ENCODE measurements at places on chromosomes 6 and 20.

DNA sequence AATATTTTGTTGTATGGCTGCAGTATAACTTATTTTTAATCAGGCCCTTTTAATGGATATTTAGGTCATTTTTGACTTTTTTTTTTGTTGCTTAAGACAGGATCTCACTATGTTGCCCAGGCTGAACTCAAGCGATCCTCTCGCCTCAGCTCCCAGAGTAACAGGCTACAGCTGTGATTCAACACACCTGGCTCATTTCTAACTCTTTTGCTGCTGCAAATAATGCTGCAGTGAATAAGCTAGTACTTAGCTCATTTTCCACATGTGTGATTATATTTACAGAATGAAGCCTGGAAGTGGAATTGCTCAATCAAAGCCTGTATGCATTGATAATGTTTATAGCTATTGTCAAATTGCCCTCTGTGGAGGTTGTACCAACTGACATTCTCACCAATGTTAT lies 1.1 kb downstream of the GTSF1L start:
- no peak for DNase-seq

GRCh38 chr20:62605236-62605943 lies 36.9 kb upstream of the SLCO4A1 start:
- no peak for DNase-seq

DNA sequence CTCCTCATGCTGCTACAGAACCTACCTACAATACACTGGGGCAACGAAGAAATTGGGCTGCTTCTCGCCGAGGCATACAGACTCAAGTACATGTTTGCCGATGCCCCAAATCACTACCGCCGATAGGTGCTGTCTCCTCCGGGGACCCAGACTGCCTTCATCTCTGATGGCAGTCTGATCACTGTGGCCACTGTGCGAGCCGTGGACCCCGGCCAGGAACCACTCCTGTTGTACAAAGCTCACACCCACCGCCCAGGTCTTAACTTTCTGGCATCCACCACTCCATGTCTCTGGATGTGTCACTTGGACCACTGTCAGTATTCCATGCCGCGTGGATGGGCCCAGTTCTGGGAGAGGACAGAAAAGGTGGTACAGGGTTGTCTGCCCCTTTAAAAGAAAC lies 22.7 kb upstream of the RNF8 start:
- DNase-seq: no peak

DNA sequence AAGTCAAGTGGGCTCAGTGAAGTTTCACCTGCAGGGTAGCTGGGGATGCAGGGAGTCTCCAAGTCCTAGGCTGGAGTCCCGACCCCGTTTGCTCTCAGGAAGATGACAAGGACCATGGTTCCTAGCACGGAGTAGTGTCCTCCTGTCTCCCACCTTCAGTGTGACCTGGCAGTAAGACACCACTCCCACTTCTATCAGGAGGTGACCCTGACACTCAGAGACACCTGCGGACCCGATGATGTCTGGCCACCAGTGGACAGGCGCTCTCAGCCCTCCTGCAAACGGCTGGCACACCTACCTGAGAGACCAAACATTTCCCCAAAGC lies 1.1 kb downstream of the SOD2 start:
- no peak for DNase-seq

DNA sequence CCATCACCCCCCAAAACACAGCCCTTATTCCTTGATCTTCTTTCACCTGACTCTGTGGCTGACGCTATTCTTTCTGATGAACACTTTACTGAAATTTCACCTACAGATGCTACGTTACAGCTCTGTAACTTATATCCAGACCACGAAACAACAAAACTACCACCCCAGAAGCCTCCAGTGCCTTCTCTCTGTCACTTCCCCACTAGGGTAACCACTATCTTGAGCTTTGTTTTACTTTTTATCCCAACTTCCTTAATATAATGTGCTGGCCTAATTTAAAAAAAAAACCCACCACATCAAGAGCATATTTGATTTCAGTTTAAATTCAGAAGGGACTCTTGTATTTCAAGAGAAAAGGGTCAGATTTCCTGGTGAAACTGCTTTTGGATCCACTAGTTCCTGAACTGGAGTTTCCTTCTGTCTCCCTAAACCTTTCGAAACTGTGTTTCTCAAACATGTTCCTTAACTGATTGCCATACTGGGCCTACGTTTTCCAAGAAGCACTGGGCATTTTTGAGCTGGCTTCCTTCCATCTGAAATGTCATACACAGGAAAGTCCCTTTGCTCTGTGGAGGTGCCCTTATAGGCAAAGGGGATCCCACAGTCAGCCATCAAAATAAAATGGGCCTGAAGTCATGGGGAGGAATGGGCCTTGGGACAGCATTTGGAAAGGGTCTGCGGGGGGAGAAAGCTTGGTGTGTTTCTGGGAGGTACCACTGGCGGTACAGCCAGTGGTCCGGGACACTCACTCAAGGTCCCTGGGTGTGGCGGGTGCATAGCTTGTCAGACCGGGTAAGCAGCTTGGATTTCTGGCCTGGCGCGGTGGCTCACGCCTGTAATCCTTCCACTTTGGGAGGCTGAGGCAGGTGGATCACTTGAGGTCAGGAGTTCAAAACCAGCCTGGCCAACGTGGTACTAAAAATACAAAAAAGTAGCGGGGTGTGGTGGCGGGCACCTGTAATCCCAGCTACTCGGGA lies 25.8 kb upstream of the RTF2 start:
- DNase-seq: no peak

GRCh38 chr6:42929821-42930360 lies 611 bp downstream of the CNPY3 start:
- DNase-seq: peak; percentile 79

- no peak for DNase-seq
These were observed 12.7 kb upstream of the MLIP start for GRCh38 chr6:54098450-54099044.

DNA sequence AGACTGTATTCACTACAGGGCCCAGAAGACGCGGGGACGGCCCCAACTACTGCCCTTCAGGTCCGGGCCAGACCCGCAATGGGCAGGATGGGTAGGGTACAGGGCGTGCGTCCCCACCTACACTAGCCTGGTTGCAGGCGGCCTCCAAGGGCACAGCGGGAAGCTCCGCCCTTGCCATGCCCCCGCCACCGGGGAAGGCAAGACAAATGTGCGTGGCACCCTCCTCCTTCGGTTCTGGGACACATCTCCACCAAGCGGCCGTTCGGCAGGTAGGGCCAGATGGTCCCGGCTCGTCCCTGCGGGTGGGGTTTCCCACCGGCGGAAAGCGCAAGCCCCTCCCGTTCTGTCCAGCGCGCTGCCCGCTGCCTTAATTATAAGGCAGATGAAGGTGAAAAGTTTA lies 5.6 kb downstream of the NXT1 start:
- DNase-seq: no peak

DNA sequence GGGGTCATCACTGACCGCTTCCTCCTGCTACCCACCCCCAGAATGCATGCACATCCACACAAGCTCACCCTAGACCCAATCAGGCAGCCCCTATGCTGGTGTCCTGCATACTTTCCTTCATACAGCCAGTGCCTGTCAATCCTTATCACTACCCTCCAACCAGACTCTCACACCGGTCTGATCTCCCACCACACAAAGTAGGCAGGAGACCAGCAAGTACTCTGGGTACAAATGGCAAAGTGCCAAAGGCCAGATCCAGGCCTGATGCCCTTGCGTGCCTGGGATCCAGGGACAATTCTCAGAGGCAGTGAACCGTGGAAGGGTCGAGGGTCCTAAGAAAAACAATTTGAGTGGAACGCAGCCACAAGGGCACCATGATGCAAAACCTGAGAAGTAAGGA lies 114.2 kb downstream of the HIVEP2 start:
- DNase-seq: no peak

- DNase-seq: peak; percentile 95
These were observed 1.6 kb upstream of the ATXN1 start for GRCh38 chr6:16762550-16763477.

DNA sequence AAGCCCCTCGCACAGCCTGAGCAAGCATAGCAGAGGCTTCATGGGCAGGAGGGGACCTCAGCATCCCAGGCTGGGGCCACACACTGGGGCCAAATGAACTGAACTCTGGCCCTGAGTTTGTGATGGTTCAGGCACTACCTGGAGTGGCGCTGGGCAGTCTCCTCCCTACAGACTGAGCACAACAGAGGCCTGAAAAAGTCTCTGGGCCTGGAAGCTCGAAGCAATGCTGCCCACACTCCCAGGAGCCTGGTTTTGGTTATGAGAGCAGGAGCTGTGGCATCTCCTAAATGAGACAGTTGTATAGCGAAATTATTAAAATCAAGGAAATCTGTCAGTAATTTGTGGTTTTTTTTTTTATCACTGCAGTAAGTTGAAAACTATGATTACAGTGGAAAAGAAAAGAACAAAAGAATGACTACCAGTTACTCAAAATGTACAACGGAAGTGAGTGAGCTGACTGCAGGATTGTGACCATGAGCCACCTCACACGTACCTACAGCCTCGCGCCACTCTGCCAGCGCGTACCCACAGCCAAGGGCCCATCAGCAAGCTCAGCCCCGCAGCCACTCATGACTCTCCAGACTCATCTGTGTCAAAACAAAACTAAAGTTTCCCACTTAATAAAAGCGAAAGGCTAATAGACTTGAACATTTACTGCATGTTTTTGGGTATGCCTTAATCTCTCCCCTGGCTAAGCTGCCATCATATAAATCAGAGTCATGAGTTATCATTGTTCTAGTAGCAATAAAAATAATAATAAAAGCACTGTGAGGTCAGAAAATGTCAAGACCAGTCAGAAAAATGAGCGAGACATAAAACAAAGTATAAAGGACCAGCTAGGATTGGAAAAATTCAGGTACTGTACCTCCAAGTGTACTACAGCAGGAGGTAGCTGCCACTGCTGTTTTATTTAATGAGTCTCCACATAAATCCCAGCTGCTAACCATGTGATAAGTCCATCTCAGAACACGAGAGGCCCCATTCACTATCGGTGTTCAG lies 177.0 kb downstream of the FOXC1 start:
- no peak for DNase-seq

GRCh38 chr20:438571-439469 lies 23.5 kb downstream of the TBC1D20 start:
- DNase-seq: no peak

- no peak for DNase-seq
These were observed 84.7 kb upstream of the SIRPA start for GRCh38 chr20:1810572-1810925.

GRCh38 chr6:108850669-108851465 lies 2.6 kb downstream of the ARMC2 start:
- no peak for DNase-seq

GRCh38 chr6:143222310-143222709 lies 161.6 kb downstream of the AIG1 start:
- no peak for DNase-seq

- DNase-seq: peak; percentile 16
These were observed 1.0 kb upstream of the CUL9 start for GRCh38 chr6:43180985-43181384.

DNA sequence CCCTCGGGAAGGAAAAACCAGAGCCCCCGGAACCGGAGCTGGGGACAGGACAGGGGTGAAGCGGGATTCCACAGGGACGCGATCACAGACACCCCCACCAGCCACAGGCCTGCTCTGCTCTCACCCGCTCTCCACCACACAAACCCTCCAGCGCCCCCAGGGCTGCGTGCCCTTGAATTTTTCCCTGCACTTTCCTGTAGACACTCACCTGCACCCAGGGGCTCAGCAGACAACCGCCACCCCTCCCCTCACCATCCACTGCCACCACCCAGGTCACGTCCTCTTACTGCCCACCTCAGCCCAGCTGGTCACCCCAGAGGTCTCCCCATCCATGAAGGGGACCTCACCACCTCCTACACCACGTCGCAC lies 631 bp downstream of the ULBP2 start:
- DNase-seq: no peak
